AG08395 (cell line): ENCODE measurements at places on chromosomes 12 and 14.
A peak's percentile ranks its signal among the peaks of the same experiment; 100 is the strongest.

- DNase-seq = no peak
These were observed 88.2 kb downstream of the TSPAN9 start for GRCh38 chr12:3165078-3165980.

GRCh38 chr12:75781532-75782046 is 250.0 kb downstream of the PHLDA1 start:
- DNase-seq = no peak

- no peak for DNase-seq
These were observed 3.3 kb upstream of the KRT86 start for GRCh38 chr12:52271158-52271557.

- DNase-seq = no peak
These were observed 28.5 kb upstream of the TUBA1C start for GRCh38 chr12:49236423-49236822.

- no peak for DNase-seq
These were observed 9.2 kb upstream of the PYGL start for GRCh38 chr14:50953502-50953901.

GRCh38 chr12:25458047-25458552 is 95.0 kb downstream of the LMNTD1 start:
- DNase-seq = peak; percentile 88

- no peak for DNase-seq
These were observed 48.7 kb downstream of the WASHC4 start for GRCh38 chr12:105156260-105156659.

GRCh38 chr14:56892959-56893358 is 82.7 kb upstream of the OTX2 start:
- no peak for DNase-seq

DNA sequence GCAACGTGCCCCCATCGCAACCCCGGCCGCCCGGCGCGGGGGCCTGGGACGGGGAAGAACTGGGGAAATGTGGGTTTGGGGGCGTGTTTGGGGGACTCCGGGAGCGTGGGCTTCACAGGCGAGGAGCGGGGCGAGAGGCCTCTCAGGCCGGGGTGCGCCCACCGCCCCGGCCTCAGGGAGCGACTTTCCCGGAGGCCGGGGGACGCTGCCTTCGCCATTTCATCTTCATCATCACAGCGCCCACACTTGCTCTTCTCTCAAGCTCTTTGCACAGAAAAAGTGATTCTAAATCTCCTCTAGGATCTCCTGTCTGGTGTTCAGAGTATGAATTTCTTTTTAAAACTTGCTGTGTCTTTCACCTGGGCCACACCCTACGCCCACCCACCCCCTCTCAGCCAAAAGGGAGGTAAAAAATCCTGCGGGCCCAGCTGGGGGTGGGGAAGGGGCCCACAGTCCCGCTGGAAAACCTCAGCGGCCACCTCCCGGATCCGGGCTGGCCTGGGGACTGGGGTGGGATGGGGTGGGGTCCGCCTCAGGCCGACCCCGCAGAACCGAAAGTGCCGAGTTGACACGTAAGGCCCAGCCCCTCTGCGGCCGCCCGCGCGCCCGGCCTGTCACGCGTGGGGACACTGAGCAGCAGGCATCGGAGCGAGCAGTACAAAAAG is 7.4 kb downstream of the CDKN1B start:
- DNase-seq = no peak

- DNase-seq = no peak
These were observed 81.6 kb downstream of the MYRFL start for GRCh38 chr12:69906411-69907216.
